ENCODE measurements at places on chromosomes 5 and 9. TPM values are rescaled to one million over a fixed set of nuclear protein-coding genes. Genes with fewer than 3 reads are reported as not detected.

GRCh38 chr5:107979900-107980299 is 309.2 kb upstream of the EFNA5 start:
- no peaks in the 10 kb centered on the region for H3K27me3 ChIP-seq
- no peaks in the 10 kb centered on the region for H3K36me3 ChIP-seq
- DNase-seq = no peak
- no peak overlapping the region for H3K27ac ChIP-seq

GRCh38 chr9:81601639-81602623 is 87.4 kb downstream of the TLE1 start:
- peaks cover 46% of the 10 kb centered on the region for H3K36me3 ChIP-seq
- H3K27me3 ChIP-seq = no peaks in the 10 kb centered on the region
- H3K4me3 ChIP-seq = no peak overlapping the region

- DNase-seq = no peak
- H3K27ac ChIP-seq = no peak overlapping the region
- no peaks in the 10 kb centered on the region for H3K36me3 ChIP-seq
- no peaks in the 10 kb centered on the region for H3K4me1 ChIP-seq
- H3K27me3 ChIP-seq = no peaks in the 10 kb centered on the region
- H3K4me3 ChIP-seq = no peak overlapping the region
These were observed 192.0 kb downstream of the MTRR start for GRCh38 chr5:8060953-8061429.

- no peak overlapping the region for H3K4me3 ChIP-seq
- H3K27ac ChIP-seq = no peak overlapping the region
- H3K27me3 ChIP-seq = no peaks in the 10 kb centered on the region
- DNase-seq = no peak
- no peaks in the 10 kb centered on the region for H3K36me3 ChIP-seq
These were observed 2.6 kb upstream of the UBE2QL1 start for GRCh38 chr5:6446042-6446441.

IL5 gene
- total RNA-seq = not detected

PCA3 gene
- total RNA-seq = 0.73 TPM
